COLO829 (cell line): ENCODE measurements at places on chromosomes 4 and X.

DNA sequence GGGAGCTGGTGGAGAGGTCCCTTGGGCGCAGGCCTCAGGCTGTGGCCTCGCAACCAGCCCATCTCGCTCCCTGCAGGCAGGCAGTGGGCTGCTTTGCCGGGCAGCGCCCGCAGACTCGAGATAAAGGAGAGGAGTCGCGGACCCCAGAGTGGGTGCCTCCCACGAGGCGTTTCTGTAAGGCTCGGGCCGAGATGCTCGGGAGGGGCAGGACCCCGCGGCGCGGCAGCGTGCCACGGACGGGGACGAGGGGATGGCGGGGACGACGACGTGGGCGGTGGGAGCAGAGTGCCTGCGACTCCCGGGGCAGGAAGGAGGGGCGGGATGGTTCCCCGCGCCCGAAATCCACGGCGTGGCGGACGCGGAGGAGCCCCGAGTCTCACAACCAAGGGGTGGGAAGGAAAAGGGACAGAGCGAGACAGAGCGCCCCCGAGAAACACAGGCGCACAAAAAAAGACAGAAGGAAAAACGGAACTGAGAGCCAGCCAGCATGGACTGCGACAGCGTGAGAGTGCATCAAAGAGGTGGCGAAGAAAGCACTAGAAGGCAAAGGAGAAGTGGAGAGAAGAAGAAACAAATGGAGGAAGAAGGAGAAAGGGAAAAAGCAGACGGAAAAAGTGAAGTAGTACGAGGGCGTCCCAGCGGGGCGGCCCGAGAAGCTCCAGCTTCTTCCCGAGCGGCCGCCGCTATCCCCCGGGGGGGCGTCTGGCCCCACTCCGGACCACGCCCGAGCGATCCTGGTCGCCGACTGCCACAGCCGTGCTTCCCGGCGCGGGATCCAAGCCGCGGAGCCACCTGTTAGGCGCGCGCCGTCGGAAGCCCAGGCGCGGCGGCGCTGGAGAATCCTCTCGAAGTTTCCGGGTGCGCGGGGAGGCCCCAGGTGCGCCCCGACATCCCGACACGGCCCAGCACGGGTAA, 1.5 kb downstream of the BEND4 start:
- no peak for DNase-seq

GRCh38 chr4:125389713-125390112, 75.0 kb downstream of the FAT4 start:
- DNase-seq, result peak; percentile 72

DNA sequence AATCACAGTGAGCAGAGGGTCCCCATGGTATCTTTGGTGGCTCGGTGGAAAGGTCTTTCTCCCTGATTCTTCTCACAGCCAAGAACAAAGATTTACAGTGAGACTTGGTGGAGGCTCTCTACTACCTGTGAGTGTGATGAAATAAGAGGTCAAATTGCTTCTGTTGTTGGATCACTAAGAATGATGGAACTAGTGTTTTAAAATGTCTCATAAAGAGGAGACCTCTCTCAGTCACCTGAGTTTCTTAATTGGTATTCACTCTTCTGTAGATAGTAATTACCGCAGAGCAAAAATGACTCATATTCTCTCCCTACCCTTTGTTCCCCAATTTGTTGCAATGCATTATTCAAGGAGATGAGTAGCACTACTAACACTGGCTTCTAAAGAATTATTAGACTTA, 100.9 kb upstream of the TBC1D9 start:
- no peak for DNase-seq

- DNase-seq, result no peak
These were observed 190.1 kb upstream of the BMP3 start for GRCh38 chr4:80840396-80840795.

DNA sequence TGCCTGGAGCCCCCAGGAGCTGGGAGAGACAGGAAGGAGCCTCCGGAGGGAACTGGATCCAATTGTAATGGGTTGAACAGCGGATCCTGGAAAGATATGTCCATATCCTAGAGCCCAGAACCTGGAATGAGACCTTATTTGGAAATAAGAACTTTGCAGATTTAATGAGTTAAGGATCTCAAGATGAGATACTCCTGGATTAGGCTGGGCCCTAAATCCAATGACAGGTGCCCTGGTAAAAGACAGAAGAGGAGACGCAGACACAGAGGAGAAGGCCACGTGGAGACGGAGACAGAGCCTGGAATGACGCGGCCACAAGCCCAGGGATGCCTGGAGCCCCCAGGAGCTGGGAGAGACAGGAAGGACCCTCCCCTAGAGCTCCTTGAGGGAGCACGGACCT, 34.1 kb downstream of the P2RY8 start:
- DNase-seq, result no peak

- no peak for DNase-seq
These were observed 6.1 kb downstream of the AWAT2 start for GRCh38 chrX:70043685-70044084.

- no peak for DNase-seq
These were observed 169.9 kb downstream of the BMPR1B start for GRCh38 chr4:94927696-94928095.
